Activated naive CD4-positive, alpha-beta T cell treated with anti-CD3 and anti-CD28 coated beads for 36 hours (primary cell): ENCODE measurements at places on chromosomes 12 and 14.
A peak's percentile ranks its signal among the peaks of the same experiment; 100 is the strongest.

DNA sequence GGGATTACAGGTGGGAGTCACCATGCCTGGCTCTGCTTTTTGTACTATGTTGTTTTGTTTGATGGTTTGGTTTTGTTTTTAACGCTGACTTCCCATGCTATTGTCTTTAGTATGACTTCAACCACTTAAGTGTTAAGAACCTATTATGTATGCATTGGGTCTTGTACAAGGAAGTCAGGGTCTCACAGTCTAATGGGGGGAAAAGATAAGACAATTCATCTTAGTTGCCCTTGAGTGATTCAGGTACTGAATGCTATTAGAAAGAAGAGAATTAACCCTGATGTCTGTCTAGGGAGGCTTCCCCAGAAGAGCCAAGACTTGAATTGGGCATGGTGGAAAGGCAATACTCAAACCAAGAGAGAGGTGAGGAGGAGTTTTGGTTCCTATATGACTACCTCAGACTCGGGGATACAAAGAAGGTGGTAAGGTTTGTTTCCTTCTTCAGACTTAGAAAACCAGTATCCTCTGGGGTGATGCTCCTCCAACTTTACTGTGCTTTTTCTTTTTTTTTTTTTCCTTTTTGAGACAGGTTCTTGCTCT lies 64.6 kb downstream of the SUSD6 start:
- peak; percentile 64 for DNase-seq

DNA sequence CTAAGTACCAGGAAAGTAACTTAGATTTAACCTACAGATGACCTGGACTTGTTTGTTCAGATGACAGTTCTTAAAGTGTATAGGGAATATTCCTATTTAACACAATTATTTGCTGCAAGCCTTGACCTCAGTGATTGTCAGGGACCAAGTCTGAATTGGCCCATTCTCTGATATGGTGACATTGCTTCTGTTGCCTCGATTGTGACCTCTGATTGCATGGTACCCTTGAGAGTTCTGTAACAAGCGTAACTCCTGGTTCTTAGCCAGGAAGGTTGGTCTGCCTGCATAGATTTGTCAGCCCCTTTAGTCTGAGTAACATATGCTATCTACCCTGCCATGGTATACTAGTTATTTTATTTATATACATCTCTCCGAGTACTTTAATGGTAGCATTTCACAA lies 93.8 kb upstream of the ALX1 start:
- DNase-seq: no peak

- DNase-seq: no peak
These were observed 142.9 kb upstream of the PZP start for GRCh38 chr12:9351136-9351535.

GRCh38 chr12:3223601-3224529 lies 146.7 kb downstream of the TSPAN9 start:
- DNase-seq: no peak

GRCh38 chr14:22408547-22408946 lies 180.5 kb downstream of the DAD1 start:
- DNase-seq: no peak

DNA sequence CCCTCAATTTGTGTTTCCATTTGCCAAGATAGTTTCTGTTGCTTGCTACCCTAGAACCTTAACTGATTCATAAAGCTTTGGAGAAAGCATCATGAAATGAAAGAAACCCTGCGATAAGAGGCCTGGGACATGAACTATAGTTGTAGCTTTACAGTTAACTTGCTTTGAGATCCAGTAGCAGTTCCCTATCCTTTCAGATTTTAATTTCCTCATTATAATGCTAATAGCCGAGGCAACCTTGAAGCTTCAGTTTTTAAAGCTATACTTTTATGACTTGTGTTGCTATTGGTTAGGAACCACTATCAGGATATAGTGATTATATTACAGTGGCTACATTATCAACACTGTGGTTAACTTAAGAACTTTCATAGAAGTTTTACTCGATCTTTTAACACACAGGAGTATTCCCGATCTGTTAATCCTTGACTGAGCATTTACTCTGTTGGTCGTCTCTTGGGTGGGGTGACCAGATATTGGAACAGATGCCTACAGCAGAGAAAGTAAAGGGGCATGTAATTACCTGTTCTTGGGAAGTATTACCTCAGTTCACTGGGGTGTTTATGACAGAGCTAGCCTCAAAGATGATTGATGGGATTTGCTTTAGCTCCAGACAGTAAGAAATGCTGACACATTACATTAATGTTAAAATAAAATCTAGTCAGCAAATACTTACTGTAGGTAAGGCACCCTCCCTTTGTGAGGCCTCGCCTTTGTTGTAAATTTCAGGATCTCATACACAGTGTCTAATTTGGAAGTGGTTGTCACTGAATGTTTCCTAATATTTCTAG lies 86.2 kb upstream of the CSRP2 start:
- DNase-seq: no peak

GRCh38 chr12:96375841-96376604 lies 24.2 kb downstream of the CDK17 start:
- no peak for DNase-seq

- no peak for DNase-seq
These were observed 58.8 kb downstream of the TECPR2 start for GRCh38 chr14:102421411-102422057.

DNA sequence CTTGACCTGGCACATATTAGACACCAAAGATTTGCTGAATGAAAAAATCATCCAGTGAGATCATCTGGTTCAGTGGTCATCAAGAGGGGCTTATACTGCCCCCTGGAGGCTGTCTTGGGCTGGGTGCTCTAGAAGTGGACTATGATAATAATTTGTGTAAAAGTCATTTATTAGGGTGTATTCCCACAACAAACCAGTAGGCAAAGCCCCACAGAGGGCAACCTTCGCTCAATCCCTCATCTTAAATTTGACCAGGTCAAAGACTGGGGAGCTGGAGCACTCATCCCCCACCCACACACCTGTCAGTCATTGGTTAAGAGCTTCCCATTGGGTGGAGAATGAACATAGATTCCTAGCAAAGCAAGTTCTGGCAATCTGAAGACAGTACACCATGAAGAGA lies 20.0 kb upstream of the FICD start:
- DNase-seq: peak; percentile 38

GRCh38 chr14:27077214-27077613 lies 479.4 kb upstream of the NOVA1 start:
- DNase-seq: no peak

DNA sequence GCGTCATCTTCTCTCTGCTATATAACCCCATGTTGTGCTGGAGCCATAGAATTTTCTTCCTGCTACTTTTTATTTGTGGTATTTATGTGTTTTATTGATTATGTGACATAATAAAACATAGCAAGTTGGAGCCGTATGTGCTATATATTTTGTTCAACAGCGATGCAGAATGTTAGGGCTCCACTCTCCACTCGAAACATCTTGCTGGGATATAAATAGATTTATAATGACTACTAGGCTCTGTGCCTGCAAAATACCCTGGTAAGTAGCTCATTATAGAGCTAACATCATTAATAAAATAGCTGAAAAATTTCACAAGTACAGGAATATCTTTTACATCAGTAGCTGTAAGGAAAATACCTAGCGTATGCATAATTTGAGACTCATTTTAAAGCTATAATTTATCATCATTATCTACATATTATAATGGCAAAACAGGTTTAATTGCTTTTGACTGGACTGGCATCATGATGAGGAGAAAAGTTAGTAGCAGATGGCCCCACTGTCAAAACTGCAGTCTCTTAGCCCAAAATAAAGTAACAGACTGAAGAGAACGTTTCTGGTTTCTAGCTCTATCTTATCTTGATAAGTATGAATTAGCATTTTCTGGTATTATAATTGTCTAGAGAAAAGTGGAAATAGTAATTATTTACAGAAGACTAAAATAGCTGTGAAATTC lies 263.0 kb downstream of the NEDD1 start:
- DNase-seq: no peak

DNA sequence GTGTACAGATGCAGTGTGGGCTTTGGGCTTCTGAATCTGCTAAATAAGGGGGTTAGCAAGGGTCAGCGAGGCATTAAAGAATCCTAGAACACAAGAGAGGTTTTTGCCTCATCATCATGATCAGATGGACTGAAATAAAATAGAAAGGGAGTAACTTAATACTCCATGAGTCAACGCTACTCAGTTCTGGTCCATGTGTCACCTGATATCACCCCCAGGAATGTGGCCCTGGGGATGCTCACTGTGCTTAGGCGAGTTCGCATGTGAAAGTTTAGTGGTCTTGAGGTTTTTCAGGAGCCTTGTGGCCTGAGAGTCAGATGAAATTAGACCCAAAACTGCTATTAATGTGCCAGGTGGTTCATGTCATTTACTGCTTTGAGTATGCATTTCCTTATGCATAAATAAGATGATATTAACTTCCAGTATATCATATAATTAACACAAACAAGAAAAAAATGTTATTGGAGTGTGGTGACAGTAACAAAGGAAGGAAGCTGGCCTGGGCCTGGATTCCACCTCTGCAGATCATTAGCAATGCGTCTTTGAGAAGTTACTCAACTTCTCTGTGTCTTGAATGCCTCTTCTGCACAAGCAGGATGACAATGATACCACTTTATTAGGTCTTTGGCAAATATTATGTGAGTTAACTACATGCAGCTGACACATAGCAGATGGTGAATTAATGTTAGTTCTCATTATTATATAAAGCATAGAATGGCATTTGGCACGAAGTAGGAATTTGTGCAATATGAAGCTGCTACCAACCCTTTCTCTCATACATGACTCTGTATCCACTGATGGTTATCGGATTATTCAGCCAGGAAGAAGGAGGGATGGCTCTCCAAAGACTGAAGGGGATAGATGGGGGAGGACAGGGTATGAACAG lies 1272.6 kb downstream of the AACS start:
- DNase-seq: no peak

GRCh38 chr12:25811656-25812126 lies 146.8 kb upstream of the RASSF8 start:
- DNase-seq: no peak

DNA sequence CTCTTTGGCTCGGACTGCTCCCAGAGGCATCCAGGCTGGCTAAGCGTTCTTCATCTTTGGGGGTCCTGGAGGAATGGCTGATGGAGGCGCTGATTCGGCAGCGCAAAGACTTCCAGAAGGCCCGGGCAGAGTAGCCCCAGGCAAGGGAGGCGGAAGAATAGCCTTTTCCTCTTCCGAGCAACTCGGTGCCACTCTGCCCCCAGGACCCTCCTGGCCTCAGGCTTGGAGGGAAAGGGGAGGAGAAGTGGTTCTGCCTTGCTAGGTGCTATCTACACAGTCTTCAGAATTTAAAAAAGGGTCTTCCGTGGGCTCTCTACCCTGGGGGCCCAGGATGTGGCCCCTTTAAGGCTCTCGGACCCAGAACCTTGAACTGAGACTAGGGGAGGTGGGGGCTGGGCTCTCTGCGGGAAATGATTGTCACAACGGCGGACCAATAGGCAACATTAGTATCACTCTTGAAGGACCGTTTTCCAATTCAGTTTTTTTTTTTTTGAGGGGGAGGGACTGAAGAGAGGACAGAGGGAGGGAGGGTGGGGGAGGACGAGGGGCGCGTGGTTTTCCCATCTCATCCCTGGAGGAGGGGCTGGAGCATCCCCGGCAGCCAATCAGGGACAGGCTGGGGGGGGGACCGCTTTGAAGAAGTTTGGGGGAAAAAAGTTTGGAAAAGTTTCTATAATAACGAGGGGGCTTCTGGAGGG lies at the start of gene NFATC4:
Gene NFATC4, plus strand, starts transcription at position 671 of the 698 bp plus-strand sequence. CDS start 157 bp downstream, outside the sequence.
- peak; percentile 31 for DNase-seq

- peak; percentile 99 for DNase-seq
These were observed at the start of gene SPSB2 for GRCh38 chr12:6873094-6874014. SPSB2 (minus strand) TSS chr12:6873303; CDS start chr12:6872901, 402 bp downstream.

DNA sequence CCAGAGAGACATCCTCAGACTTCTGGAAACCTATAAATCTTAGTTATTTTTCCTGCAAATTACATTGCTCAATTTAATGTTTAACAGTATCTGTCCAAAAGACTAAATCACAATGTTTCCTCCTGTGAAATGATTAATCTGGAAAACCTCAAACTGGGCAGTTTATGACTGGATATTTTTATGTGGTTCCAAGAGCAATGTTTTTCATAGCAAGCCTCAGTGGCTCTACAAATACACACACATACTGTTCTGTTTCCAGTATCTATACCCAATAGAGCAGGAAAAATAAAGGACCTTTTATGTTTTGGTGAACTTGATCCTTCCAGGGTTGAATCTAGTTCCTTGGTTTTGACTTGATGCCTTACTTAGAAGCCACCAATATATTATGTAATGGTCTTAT lies 9.2 kb downstream of the NID2 start:
- no peak for DNase-seq

- no peak for DNase-seq
These were observed 125.8 kb downstream of the NCOR2 start for GRCh38 chr12:124441443-124442194.

GRCh38 chr12:124457287-124458219 lies 109.9 kb downstream of the NCOR2 start:
- peak; percentile 82 for DNase-seq

DNA sequence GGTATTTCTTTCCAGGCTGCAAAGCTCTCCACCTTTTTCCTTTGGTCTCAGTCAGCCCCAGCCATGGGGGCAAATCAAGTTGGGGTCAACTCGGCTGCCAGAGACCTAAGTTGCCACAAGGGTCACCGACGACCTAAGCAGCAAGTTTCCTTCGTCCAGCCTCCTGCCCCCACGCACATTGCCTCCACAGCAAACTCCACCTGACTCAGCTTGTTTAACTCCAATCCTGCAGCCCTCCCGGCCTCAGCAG lies 767 bp upstream of the KCNMB4 start:
- no peak for DNase-seq

- no peak for DNase-seq
These were observed 13.3 kb upstream of the GRIP1 start for GRCh38 chr12:66692170-66692569.

GRCh38 chr12:62602255-62603060 lies 135.8 kb downstream of the MON2 start:
- DNase-seq: peak; percentile 87

DNA sequence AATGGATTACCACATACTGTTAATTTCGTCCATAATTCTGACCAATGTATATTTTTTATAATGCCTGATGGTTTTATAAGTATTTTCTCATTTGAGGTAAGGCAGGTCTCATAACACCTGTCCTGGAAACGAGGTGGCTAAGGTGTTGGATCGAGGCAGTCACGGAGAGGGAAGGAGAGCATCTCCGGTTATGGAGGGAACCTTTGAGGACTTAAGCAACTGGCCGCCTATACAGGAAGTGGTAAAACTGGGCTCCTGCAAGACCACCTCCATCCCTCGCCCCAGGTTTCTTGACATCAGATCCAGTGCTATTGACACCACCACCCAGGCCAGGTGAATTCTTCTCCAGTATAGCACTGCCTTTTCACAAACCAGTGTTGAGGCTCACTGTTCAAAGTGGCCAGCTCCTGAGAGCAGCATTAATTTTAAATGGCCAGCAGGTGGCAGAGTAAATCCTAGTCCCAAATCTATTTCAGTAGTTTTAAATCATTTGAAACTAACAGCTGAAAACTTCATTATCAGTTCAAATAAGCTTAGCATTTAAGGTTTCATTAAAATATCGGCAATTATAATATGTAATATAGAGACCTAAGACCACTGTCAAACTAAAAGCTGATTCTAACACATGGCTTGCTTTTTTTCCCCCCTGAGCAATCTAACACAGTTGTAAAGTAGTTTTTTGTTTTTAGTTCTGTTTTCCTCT lies 100.8 kb downstream of the PPM1A start:
- peak; percentile 51 for DNase-seq
